ENCODE measurements at places on chromosomes 5 and 9.

DNA sequence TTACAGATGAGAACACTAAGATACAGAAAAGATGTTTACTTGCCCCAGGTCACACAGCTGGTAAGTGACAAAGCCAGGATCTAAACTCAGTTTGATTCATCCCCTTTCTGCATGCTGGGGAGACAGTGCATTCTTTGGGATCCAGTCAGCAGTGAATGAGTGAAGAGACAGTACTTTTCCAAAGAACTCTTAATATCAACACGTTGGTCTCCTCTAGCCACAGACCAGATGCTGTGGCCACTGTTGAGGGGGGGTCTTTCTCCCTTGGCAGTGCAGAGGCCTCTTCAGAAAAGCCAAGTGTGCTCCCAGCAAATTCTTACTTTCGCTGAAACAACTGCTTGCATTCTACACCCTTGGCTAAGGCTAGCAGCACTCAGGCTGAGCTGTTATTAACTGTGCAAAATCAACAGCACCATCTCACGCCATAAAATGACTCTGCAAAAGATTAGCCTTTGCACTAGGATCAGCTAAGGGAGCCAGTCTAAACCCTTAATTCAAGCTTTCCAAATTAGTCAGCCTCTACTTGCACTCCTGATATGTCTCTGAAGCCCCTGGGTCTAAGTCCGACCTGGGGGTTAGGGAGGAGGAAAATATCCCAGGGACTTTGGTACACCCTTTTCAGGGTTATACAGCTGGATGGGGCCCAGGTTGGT is 4.8 kb upstream of the TMEM171 start:
- peak; percentile 42 for DNase-seq

DNA sequence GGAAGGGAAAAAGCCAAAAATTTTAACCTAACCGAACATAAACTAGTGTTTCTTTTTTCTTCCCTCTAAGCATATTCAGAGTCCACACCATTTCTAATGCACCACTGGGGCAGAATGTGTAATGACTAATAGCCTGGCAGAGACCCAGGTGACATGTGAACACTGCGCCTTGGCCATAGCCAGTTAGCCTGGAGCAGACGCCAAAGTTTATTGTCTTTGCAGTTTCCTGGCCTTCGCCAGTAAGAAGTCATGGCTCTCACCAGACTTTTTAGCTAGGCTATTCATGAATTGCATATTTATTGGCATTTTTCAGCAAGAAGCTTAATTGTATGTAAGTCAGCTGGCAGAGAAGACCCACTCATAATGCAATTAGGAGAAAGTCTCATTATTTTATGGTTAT is 182.8 kb upstream of the SLC27A6 start:
- DNase-seq: no peak

- peak; percentile 46 for DNase-seq
These were observed 26.0 kb downstream of the SKP2 start for GRCh38 chr5:36177715-36178523.

DNA sequence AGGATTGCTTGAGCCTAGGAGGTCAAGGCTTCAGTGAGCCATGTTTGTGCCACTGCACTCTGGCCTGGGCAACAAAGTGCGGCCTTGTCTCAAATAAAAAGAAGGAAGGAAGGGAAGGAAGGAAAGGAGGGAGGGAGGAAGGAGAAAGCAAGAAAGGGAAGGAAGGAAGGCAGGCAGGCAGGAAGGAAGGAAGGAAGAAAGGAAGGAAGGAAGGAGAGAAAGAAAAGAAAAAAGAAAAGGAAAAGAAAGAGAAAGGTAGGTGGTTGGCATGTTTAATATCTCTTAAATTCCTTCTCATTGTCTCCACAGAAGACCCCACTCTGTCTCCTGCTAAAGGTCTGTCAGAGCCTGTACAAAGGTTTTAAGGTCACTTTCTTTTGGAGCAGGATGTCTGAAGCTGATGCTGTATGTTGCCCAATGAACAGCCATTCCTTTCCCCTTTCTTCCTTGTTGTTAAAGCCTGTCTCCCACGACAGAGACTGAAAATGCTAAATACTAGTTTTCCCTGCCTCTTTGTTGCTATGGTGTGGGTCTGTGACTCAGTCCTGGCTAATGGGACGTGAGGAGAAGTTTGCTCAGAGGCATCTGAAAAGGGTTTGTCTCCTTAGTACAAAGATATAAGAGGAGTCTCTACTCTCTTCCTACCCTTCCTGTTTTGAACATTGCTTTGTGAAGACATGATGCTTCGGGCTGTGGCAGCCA is 213.3 kb downstream of the PCSK1 start:
- DNase-seq: no peak

DNA sequence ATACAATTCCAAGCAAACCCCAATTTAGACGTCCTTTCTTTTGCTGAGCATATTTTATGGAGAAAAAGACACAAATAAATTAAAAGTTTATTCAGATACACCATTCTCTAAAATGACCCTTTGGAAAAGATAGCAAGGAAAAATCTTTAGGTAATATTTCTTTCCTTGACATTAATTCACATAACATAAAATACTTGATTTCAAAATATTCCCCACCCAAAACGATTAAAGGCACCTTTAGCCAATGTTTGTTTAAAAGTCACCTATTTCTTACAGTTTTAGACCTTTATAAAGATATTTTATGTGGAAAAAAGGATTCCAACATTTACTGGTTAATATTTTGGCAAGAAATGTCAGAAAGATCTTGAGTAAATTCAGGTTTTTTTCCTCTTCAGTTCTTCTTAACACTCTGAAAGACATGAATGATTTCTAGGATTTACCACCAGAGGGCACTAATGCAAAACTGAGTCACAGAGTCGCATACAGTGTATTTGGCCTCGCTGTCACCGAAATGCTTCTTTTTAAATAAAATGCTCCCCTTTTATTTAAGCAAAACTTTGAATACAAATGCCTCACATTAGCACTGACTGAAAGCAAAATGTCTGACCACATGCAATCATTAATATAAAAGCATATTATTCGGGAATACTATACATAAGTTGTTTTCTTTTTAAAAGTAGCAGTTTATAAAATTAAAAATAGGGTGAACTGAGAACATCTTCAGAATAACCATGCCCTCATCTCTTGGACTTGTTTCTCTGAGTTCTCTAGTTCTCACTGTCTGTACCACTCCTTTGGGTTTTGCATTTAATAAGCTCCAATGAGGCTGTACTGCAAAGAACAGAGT is 122.5 kb downstream of the SLC1A3 start:
- DNase-seq: peak; percentile 81

GRCh38 chr5:170327168-170327567 is 29.6 kb upstream of the LCP2 start:
- no peak for DNase-seq

DNA sequence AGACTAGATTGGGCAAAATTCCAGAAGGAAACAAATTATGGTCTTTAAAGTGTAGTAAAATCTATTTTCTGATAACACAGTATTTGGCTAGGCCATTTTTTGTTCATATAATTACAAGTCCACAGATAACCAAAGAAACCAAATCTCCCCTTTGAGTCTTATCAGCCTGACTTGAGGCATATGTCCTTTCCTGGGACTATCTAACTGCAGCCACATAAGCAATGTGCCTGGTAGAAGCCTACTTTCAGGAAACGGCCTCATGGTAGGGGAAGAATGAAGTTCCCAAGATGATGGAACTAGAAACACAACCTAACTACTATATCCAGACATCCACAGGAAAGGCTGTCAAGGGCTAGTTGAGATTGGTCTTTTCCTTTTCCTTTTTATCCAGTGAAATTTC is 130.0 kb downstream of the PIK3R1 start:
- DNase-seq: no peak

- no peak for DNase-seq
These were observed 144.9 kb downstream of the ERCC6L2 start for GRCh38 chr9:96020300-96020791.

DNA sequence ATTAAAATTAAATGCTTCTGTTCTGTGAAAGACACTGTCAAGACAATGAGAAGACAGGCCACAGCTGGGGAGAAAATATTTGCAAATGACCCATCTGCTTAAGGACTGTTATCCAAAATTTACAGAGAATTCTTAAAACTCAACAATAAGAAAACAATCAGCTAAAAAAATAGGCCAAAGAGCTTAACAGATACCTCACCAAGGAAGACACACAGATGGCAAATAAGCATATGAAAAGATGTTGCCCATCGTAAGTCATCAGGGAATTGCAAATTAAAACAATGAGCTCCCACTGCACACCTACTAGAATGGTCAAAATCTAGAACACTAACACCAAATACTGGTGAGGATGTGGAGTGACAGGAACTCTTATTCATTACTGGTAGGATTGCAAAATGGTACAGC is 10.3 kb downstream of the WNK2 start:
- no peak for DNase-seq

GRCh38 chr9:97694769-97695168 is 2.4 kb downstream of the XPA start:
- no peak for DNase-seq

- DNase-seq: no peak
These were observed 13.3 kb upstream of the PITX1 start for GRCh38 chr5:135047347-135047695.

DNA sequence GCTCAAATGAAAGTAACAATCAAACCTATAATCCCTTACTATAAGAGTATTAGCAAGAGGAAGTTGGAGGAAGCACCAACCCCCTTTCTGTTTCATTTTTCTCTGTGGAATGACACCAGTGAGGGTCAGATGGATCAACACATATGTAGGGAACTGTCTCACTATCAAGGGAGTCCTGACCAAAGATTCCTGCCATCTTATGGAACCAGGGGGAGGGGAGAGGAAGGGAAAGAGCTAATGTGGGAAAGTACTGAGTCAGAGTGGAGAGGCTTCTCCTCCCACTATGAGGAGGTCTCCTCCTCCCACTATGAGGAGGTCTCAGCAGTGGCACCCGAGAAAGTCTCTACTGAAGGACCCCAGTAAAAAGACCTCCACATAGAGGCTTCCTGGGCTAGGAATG is 73.3 kb upstream of the PCSK1 start:
- no peak for DNase-seq

GRCh38 chr9:29648601-29649000 is 2075.3 kb upstream of the C9orf72 start:
- no peak for DNase-seq

DNA sequence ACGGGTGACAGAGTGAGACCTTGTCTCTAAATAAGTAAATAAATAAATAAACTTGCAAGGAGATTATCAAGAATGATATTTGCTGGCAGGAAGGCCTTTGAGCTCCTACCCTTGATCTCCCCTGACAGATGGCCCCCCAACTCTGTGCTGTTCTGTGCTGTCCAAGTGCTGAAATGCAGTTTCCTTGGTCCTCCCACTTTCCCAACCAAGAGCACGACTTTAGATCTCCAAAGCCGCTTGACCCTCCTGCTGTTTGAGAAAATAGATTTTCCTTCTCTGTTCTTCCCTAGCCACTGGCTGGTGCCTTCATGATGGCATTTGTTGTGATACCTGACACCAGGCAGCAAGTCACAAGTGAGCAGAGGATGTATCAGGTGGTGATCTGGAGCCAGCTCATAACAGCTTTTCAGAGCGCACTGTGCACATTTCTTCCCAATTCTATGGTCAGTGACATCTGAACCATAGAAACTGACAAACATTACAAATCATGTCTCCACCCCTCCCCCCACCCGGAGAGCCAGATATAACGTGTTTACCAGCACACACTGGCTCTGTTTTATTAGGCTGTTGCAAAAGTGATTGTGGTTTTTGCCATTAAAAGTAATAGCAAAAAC is 80.0 kb upstream of the PUM3 start:
- DNase-seq: peak; percentile 13

DNA sequence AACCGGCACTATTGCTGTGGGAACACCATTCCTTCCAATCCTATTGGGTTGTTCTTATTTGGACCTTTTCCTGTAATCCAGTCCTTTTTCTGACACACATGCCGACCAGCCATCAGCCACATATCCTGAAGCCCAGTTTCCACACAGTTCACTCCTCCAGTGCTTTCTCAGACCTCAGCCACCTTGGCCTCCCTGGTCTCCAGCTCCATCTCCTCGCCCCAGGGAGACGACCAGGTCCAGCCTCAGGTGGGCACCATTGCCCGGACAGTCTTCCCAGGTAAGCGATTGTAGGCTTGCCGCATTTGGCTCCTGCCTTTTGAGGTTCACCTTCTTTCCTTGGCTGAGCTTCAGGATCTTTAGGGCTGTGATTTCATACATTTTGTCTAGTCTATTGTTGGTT is 15.2 kb upstream of the TERT start:
- peak; percentile 1 for DNase-seq

GRCh38 chr5:170860818-170861666 is 776 bp upstream of the RANBP17 start:
- no peak for DNase-seq

DNA sequence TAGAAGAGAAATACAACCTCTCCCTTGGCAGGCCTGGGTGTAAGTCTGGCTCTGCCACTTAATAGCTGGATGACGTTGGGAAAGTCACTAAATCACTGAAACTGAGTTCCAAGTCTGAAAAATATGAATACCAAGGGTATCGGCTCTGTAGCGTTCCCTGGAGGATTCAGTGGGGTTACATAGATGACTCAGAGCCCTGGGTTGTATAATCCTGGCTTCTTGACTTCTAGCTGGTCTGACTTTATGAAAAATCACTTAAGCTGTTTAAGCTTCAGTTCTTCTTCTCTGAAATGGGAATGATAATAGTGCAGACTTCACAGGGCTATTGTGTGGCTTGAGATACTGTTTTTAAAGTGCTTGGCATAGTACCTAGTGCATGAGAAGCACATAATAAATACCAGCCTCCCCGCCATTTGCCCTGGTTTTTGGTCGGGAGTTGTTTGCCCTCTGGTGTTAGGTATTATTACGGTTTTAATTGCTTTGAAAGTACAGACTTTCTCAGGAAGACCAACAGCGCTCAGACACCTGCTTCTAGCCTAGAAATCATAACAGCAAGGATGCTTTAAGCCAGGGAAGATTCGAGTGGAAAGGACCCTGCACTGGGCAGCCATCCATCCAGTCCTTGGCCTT is 43.0 kb downstream of the CYFIP2 start:
- no peak for DNase-seq

DNA sequence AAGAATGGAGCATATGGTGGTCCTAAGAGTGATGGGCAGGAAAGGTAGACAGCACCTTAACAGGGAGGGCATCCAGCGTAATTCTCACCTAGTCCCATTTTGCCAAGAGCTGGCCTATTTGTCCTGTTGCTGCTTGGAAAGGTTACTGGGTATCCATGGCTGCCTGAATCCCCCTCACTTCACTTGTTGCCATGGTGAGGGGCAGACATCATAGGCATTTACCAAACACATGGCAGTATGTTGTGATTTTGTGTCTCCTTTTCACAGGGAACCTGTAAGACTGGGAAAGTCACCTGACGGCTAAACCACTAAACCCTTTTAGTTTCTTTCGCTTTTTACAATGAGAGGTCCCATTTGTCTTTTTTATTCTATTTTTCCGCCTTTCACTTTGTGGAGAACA is 227.1 kb downstream of the CD180 start:
- DNase-seq: no peak

- peak; percentile 56 for DNase-seq
These were observed 7.3 kb downstream of the NRARP start for GRCh38 chr9:137294681-137295237.

GRCh38 chr5:151496041-151496484 is 48.7 kb downstream of the SLC36A1 start:
- no peak for DNase-seq

DNA sequence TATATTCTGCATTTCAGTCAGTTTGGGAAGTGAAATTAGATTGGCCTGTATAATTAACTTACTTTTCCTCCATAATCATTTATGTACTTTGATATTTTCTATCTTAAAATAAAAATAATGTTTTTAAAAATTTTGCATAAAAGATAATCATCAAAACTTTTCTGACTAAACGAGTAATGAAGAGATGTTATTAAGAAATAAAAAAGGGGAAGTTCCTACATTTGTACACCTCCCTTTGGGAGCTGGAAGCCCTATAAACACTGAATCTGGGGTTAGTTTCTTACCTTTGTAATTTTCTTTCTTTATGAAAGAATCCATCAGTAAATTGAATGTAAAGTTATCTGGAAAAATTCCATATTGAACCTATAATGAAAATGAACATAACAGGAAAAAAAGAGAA is 86.2 kb downstream of the MRPS27 start:
- no peak for DNase-seq

Measured in hepatocyte (in vitro differentiated cells).